T-helper 22 cell (primary cell): ENCODE measurements at places on chromosomes 1 and 21.

DNA sequence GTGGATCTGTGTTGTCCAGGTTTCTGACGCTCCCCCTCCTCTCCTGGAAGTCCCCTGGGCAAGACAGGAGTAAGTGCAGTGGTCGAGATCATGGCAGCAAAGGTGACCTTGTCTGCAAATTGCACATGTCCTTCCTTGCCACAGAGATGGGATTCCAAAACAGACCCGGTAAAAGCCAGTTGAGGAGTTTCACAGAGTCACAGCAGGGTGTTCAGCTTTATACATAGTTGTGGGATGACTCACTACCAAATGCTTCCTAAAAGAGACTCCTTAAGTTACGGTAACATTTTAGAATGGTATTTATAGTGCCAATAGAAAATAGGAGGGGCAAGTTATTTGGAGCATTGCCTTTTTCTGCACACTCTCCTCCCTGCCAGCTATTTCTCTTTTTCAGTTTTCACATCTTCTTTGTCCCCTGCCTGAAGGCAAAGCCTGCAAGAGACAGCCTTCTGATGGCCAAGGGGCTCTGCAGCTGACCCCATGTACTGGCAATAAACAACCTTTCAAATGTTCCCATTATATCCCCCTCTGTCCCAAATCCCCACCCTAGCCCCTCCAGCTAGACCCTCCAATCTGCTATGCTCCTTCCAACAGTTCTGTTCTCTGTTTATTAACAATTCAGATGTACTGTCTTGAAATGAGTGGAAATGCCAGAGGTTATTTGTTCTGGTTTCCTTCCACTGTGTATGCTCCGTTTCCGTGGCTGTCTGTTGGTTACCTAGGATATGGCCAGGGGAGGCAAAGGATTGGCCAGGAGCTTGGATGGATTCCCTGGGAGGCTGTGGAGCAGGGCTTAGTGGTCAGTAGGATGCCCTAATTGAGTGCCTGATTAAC lies 115.0 kb downstream of the TGFB2 start:
- DNase-seq: no peak

DNA sequence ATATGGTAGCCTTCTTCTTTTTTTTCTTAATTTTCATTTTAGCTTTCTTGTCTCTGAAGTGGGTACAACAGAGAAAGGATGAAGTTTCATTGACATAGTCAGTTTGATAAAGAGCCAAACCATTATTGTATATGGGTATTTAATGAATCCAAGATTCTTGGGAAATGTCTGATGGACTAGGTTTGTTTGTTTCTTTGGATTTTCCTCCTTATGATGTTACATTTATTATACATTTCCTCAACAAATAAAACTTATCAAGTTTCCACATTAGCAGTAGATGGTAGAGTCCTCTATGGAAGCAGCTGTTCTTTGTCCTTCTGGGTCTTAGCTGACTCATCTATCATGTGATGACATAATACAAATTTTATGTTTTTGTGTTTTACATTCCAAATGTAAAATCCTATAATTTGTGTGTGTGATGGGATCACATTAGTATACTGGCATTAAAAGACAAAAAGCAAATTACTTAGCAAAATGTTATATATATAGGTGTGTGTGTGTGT lies 6.0 kb downstream of the COL24A1 start:
- DNase-seq: no peak

GRCh38 chr1:245874942-245875580 lies 632.0 kb downstream of the SMYD3 start:
- no peak for DNase-seq

DNA sequence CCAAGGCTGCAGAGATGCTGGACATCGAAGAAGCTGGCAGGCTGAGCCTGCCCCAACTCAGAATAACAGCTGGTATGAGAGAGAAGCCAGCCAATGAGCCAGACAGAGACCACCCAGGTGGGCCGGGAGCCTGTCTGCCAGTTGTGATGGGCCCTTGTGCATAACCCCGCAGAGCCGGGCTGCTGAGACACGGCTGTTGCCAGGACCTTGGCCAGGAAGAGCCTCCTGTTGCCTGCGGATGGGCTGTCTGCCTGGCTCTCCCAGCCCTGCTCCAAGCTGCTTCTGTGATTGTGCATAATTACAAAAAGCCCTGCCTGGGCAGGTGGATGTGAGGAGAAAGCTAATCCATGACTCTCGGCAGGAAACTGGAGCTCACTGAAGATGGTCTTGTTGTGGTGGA lies 126.5 kb downstream of the CAPN8 start:
- no peak for DNase-seq

DNA sequence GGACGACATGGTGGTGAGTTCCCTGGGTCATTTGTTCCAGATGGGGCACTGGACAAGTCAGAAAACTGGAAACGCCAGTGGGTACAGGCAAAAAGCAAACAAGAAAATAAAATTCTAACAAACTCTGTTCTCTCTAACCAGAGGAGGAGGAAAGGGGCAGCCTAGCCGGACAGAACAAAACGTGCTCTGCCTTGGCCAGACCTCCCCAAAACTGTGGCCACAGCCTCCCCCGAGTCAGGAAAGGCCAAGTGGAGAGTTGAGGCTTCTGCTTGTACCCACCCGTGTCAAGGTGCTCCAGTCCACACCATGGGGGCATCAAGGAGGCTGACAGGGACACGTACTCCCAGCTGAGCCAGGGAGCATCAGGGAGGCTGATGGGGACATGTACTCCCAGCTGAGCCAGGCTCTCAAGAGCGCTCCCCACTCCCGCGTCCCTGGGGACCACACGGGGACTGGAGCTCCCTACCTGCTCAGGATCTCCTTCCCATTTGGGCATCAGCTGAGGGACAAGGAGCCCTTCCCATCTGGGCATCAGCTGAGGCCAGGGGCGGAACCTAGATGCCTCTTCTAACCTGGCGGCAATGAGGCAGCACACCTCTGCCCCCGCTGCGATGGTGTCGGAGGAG lies 154.8 kb upstream of the COL6A1 start:
- DNase-seq: no peak

- DNase-seq: no peak
Observed at GRCh38 chr1:36080801-36081200, 3.1 kb upstream of the TEKT2 start.

GRCh38 chr1:83918688-83919285 lies 80.1 kb downstream of the TTLL7 start:
- no peak for DNase-seq

DNA sequence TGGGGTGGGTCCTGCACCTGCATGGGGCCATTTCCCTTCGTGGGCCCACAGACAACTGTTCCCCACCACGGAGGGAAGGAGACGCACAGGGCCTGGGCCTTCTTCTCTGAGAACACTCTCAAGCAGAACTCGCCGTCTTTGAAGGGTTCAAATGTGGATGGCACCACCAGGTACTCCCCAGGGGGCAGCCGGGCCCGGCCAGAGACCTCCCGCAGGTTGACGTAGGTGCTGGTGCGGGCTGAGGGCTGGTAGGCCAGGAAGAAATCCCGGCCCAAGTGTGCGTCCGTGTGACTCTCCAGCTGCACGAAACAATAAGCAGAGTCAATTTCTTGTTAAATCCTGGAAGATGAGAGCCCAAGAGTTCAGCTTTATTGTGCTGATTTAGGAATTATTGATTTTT lies 56.4 kb downstream of the CAPN8 start:
- DNase-seq: no peak

GRCh38 chr1:224594851-224595250 lies 21.3 kb upstream of the CNIH3 start:
- DNase-seq: no peak

DNA sequence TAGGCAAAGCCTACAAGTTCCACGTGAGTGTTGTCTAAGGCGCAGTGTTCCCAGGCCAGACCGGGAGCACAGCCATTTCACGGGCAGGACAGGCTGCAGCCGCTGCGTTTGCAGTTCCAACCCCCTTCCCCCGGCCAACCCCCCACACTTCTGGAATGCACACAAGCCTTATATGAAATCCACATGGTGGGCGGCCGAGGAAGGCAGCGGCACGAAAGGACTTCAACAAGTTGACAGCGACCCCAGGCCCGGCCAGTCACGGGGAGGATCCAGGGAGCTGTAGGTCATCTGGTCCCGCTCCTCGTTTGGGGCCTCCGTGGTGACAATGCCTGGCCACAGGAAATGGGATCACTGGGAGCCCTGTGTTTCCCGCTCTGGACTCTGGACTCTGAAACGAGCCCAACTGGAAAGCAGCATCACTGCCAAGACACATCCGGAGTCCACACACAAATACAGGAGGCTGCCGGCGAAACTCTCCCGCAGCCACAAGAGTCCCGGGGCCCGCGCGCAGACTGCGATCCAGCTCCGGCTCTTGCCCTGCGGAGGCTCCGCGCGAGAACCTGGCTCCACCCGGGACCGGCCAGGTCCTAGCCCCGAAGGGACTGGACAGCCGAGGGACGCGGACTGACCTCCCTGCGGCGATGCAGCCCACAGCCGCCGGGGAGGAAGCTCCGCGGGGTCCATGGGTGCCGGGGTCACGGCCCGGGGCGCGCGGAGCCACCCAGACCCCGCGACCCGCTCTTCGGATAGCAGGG lies 794 bp downstream of the NID1 start:
- no peak for DNase-seq

DNA sequence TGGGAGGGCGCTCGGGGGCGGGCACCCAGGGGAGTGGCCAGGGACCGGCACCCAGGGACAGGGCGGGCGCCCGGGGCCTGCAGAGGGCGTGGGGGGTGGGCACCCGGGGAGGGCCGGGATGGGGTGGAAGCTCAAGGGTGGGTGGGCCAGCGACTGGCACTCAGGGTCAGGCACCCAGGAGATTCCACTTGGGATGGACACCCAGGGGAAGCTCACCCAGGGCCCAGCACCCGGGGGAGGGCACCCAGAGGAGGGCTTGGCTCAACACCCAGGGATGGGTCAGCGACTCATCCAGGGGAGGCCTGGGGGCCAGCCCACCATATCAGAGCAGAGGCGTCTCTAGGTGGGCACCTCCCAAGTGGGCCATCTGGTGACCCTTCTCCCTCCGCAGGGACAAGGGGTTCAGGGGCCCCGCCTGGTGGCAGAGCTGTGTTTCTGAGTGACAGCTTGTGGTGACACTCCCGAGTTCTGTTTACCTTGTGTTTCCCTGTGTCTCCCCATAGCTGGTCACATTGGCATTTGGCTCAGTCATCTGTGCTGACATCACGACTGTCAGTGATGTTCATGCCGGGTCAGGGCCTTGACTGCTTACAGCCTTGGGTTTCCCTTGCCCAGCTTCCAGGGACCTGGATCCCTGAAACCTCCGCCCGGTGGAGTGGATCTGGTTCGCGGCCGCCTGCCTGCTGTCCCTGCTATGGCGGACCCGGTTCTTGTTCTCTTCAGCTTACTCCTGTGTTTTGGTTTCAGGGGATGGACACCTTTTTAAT lies 749 bp downstream of the IBA57 start:
- peak; percentile 48 for DNase-seq

DNA sequence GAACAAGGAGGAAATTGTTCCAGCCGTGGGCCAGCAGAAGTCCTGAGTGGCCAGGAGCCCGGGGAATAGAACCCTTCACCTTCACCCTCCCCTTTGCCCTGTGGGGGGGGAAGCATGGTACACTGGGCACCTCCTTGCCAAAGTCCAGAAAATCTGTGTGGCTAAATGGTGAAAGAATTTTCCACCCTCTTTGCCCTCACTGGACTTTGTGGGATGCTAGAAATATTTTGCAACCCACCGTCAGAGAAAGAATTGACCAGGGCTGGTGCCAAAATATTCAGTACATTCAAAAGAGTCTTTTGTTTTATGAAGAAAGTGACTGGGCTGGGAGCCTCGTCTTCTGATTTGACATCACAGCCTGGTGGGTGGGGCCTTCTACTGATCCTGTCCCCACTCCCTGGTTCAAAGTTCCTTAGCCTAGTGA lies 14.6 kb downstream of the NFASC start:
- no peak for DNase-seq

GRCh38 chr21:21952566-21952965 lies 954.4 kb downstream of the NCAM2 start:
- DNase-seq: no peak
